ENCODE measurements at places on chromosomes 12 and 14.

GRCh38 chr14:20302042-20302755, 3.6 kb downstream of the TTC5 start:
- DNase-seq, result peak; percentile 29

DNA sequence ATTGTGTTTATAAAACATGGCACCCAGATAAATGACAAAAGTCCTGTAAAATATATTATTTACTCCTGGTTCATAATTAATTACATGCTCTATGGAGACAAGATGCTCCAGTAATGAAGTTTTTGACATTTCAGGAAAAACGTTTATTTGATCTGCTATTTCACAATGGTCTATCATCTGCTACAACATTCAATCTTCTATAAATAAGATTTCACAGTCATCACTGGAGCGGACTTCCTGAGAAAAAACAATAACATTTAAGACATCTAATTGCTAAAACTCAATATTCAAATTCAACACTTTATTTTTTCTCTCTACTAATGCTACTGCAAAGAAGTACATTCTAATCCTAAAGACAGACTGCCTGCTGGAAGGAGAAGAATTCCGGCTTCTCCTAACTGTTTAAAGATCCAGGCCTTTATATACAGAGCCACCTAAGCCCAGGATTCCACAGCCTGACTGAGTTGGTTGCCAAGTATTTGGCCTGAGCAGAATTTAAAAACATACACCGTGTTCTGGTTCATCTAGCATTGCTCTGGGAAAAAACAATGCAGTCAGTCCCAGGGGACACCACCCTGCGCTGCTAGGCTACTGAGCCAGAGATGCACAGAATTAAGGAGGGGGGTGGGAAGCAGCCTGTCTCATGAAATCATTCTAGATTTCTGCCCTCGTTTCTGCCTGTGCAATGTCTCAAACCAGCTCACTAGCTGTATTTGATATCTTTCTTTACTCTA, 58.0 kb downstream of the TMTC1 start:
- DNase-seq, result no peak

GRCh38 chr12:52860102-52860823, 11.5 kb upstream of the KRT78 start:
- peak; percentile 33 for DNase-seq

GRCh38 chr14:77190977-77191376, 9.4 kb downstream of the TMEM63C start:
- no peak for DNase-seq

DNA sequence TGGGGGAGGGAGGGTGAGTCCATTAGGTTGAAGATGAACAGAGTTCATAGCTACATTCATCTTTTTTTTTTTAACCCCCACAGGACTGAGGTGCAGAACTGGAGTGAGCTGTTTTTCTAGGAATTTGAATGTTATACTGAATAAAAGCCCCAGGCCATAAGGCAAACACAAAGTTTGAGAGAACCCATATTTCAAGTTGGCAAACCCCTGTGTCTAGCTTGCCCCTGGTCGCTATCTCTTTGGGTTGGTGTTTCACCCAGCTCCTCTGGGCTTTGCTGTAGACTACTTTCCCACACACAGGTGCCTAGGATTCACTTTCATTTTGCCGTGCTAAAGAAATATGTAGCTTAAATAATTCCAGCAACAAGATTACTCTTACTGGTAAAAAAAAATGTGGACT, 5.2 kb upstream of the LMO3 start:
- DNase-seq, result no peak

DNA sequence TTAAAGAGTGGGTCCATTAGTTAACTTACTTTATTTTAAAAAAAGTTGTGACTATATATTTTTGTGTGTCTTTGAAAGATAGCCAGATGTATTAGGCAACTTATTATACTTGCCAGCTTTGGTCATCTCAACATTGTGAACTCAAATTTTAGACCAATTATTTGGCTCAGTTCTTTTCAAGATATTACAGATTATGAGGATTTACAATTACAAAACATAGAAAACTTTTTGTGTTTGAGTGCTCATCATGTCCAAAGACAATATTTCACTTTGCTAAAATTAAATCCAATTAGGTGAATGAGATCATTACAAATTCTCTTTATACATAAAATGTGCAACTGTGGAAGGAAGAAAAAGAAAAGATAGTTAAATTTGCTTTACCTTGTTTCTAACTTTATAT, 18.3 kb upstream of the PDE3A start:
- DNase-seq, result no peak

DNA sequence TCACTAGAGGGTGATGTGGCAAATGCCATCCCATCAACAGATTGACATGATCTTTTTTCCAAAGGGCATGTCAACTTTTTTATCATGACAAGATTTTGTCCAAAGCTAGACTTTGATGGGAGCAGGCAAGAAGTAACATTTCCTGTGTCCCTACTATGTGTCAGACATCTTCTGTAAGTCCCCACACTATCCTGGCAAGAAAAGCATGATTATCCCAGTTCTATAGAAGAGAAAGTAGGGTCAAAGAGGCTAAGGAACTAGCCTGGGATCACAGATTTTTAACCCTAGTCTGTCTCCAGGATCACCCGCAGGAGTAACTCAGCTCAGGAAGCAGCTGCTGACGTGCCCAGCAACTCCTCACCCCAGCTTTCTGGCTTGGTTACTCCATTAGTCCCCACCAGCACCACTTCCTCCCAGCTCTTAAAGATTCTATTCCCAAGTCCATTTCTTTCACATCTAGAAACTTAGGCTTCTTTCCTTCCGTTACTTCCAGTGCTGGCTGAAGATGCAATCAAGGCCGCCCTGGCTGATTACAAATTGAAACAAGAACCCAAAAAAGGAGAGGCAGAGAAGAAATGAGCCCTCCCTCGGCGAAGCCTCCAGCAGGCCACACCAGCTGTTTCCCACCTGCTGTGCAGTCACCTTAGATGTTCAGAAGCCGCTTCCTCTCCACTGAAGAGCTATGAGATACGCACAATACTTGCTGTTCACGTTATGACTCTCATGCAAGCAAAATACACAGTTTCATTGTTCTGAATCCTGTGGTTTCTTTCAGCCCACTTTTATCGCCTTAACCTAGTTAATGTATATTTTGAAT, 6.2 kb downstream of the ISCU start:
- DNase-seq, result no peak

- peak; percentile 14 for DNase-seq
These were observed 513 bp downstream of the CCNK start for GRCh38 chr14:99481745-99482099.

DNA sequence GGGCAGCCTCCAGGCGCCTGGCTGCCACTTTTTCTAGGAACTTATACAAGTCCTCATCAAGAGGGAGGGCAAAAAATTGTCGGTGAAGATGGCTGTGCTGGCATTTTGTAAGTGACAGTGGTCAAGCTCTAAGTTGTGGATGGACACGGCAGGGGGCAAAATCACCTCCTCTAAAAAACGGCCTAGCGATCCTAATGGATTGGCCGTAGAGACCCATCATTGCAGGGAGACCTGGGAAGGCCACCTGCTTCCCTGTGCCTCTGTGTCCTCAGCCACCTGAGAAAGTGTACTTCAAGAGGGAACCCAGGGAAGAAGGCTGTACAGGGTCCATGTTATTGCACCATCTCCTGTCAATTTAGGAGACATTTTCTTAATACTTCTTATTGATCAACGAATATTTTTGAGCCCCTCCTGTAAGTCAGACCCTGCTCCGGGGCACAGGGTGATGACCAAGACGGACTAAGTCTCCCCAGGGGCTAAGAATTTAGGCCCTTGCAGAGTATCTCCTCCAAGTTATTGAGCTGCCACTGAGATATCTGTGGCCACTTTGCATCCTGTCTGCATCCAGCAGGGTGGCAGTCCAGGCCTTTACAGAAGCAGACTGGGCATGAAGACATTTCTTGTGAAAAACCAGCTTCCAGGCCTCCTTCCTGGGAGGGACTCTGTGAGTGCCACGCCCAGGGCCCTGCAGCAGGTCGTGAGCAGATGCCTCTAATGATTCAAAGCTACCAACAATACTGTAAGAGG, 40.5 kb downstream of the PSMA6 start:
- no peak for DNase-seq

DNA sequence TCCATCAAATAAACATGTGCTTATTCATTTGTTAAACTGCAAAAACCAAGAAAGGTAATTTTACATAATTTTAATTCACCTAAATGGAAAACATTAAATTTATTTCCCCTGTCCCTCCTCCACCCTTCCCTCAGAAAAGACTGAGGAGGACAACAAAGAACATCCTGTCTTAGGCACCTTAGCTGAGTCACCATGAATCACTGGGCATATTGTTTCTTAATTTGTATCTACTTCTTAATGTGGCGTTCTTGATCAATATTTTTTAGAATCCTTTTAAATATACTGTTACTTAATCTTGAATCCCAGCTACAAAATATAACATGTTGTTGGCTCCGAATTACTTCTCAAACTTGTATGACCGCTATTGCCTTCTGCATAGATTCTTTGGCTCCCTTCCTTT, 23.5 kb downstream of the SIX6 start:
- DNase-seq, result no peak

DNA sequence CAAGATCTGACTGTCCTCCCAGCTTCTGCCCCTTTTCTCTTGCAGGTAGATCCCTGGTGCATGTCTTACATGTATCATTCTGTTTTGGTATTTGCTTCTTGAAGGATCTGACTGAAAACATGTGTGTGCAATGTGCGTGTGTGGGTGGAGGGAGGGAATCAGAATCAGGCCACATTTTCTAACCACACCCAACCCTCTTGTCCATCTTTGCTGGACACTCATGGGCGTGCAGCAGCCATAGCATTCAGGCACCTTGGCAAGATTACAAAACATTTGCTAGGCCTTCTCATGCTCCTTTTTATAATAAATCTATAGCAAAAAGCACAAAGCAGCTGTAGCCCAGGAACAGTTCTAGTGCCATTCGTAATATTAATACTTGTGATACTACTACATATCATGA, 233.6 kb upstream of the E2F7 start:
- no peak for DNase-seq

DNA sequence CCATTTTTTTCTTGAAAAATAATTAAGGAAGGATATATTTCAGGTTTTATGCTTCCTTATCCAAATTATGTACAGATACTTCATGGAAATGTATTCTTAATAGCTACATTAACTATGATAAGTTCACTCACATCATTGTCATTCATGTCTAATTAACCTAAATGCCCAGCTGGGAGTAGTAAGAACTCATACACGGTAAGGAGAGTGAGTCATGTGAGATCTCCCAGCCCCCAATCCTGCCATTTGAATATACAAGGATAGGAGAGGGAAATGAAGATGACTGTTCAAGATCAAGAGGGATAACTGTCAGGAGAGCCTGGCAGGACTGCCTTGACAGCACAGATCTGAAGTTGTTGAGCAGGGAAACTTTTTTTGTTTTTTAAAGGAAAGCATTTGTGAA, 343.4 kb upstream of the USP15 start:
- DNase-seq, result no peak

GRCh38 chr12:20415641-20416040, 47.3 kb downstream of the PDE3A start:
- no peak for DNase-seq

DNA sequence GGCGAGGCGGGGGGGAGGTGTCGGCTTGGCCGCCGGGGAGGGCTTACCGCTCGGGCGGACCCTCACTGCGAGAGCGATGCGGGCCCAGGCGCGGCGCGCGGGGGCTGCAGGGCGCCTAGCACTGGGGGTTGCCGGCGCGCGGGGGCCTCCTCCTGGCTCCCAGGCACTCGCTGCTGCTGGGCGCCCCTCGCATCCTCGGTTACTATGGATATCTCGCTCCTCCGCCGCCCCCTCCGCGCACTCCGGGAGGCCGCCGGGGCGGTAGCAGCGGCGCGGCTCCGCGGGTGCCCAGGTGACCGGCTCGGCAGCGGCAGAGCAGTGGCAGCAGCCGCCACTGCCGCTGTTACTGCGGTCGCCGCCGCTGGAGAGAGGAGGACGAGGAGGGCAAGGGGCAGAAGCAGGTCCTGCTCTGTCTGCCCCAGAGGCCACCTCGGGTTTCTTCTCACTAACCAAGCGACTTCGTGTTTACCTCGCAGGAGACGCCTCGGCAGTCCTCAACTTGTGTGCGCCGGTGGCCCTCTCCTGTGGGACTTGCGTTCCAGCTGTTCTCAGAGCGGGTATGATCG, 250.1 kb downstream of the APAF1 start:
- DNase-seq, result no peak

DNA sequence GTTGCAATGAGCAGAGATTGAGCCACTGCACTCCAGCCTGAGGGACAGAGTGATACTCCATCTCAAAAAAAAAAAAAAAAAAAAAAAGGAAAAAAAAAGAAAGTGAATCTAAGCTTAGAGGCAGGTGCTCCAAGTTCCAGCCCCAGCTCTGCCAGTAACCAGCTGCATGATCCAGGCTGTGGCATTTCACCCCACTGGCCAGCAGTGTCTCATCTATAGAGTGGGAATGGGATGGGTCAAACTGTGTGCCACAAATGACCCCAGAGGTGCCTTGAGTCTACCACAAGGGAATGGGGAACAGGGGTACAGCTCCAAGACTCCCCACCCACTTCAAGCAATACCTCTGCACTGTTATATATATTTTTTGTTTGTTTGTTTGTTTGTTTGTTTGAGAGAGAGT, 5.0 kb downstream of the PLEKHD1 start:
- DNase-seq, result no peak

DNA sequence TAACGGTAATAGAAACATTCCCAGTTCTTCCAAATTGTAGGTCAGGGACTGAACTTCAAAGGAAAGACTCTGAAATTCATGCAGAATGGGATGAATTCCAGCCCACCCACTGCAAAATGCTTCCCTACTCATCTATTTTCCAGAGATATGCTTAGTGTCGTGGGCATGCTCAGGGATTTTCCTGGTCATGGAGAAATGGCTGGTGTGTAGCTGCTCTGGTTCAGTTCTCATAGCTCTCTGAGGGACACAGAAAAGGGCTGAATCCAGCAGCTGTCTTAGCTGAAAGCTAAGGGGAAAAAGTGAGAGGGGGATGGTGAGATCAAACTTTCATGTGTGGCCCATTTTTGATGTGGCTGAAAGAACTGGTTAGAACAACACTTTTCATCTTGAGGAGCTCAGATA, 72.9 kb upstream of the KRAS start:
- no peak for DNase-seq

DNA sequence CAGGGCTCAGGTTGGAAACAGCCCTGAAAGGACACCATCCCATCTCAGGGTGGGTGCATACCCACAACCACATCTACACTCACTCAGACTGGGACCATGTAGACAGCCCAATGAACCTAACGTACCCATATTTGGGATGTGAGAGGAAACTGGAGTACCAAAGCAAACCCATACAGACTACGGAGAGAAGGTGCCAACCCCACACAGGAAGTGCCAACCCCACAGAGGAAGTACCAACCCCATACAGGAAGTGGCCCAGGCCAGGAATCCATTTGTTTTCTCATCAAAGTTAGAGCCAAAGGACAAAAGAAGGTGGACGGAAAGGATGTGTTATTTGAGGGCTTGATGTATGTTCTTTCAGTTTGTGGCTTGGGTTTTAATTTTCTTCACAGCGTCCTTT, 19.5 kb upstream of the SPIC start:
- DNase-seq, result no peak

- peak; percentile 52 for DNase-seq
These were observed 272.7 kb downstream of the AEBP2 start for GRCh38 chr12:19712041-19712440.

- no peak for DNase-seq
These were observed 1721.5 kb upstream of the SEL1L start for GRCh38 chr14:83255015-83255726.
